Transverse colon (tissue), 4 donors: ENCODE measurements at places on chromosomes 6 and 20. TPM values are rescaled to one million over a fixed set of nuclear protein-coding genes. Genes with fewer than 3 reads are reported as not detected.
A peak's percentile ranks its signal among the peaks of the same experiment; 100 is the strongest.

- H3K36me3 ChIP-seq, result no peaks in the 10 kb centered on the region
- H3K4me1 ChIP-seq, result no peaks in the 10 kb centered on the region
- peak overlapping the region; percentile 65 for H3K27ac ChIP-seq
These were observed 18.8 kb downstream of the HLA-E start for GRCh38 chr6:30507849-30508827.

The PREP gene
- total RNA-seq, result 32.9 TPM

GRCh38 chr6:13830803-13831202, 16.4 kb upstream of the MCUR1 start:
- no peaks in the 10 kb centered on the region for H3K27me3 ChIP-seq
- no peak overlapping the region for H3K4me3 ChIP-seq
- H3K4me1 ChIP-seq, result no peaks in the 10 kb centered on the region
- no peak for DNase-seq
- no peaks in the 10 kb centered on the region for H3K36me3 ChIP-seq

DNA sequence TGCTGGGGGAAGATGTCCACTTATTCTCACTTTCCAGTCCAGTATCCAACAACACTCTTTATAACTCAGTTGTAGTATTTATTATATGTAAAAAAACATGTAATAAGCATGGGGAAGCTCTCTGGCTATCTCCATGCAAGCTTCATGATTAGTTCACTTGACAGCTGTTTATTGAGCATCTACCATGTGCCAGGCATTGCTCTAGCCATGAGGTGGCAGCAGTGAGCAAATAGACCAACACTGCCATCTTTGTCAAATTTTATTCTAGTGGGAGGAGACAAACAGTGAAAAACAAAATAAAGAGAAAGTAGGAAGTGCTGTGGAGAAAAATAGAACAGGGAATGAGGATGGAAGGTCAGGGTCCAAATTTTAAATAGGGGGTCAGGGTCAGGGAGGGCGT, 131.8 kb downstream of the CFAP61 start:
- no peak overlapping the region for H3K27ac ChIP-seq
- H3K27me3 ChIP-seq, result no peaks in the 10 kb centered on the region
- no peaks in the 10 kb centered on the region for H3K36me3 ChIP-seq
- no peaks in the 10 kb centered on the region for H3K4me1 ChIP-seq
- H3K4me3 ChIP-seq, result no peak overlapping the region
- DNase-seq, result no peak

The TXLNB gene
- total RNA-seq, result not detected

DNA sequence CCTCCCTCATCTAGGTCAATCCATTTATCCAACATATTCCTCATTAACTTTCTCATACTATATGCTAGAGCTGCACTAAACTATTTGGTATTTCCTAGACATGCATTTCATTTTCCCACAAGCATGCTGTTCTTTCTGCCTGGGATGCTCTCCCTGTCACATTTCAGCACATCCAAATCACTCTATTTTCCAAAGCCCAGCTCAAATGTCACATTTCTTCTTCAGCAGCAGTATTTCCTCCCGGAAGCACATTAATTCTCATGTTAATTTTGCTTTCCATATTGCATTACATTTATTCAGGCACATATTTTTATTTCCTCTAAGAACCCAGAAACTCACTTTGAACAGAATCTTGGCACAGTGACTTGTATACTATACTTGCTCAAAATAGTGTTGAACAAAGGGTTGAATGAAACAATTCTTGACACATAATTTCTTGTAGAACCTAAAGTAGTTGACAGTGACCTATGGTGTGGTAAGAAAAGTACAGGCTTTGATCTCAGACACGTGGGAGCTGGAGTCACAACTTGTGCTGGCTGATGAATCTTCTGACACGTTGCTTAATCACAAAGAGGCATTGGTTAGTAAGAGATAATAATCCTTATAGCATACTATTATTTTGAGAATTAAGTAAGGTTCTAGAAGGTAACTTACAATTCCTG, 30.8 kb upstream of the CD2AP start:
- no peak overlapping the region for H3K4me3 ChIP-seq
- no peaks in the 10 kb centered on the region for H3K36me3 ChIP-seq
- H3K27me3 ChIP-seq, result no peaks in the 10 kb centered on the region
- H3K4me1 ChIP-seq, result no peaks in the 10 kb centered on the region
- no peak for DNase-seq

- no peaks in the 10 kb centered on the region for H3K27me3 ChIP-seq
- H3K27ac ChIP-seq, result peak overlapping the region; percentile 98
- peaks cover 25% of the 10 kb centered on the region for H3K4me1 ChIP-seq
- H3K4me3 ChIP-seq, result peak overlapping the region; percentile 50
These were observed 129.9 kb downstream of the HFE start for GRCh38 chr6:26216886-26217713.

DNA sequence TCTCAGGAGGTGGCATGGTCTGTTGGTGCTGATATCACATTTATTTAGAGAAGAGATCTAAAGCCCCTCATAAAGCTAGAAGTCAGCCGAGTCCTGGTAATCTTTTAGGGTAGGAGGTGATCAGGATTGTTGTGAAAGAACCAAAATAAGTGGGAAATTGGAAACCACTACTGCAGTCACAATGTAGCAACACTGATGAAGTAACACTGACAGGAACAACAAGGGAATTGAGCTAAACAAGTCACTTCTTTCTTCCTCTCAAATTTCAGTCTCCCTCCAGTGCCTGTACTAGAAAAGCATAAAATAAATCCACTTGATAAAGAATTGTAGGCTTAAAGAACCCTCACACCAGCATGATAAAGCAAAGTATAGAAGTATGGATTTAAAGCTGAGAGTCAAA, 1509.0 kb downstream of the GRIK2 start:
- H3K4me3 ChIP-seq, result no peak overlapping the region
- H3K36me3 ChIP-seq, result no peaks in the 10 kb centered on the region
- no peak overlapping the region for H3K27ac ChIP-seq
- H3K4me1 ChIP-seq, result no peaks in the 10 kb centered on the region

The GSTA3 gene
- total RNA-seq, result not detected

GRCh38 chr6:16163066-16163465, 34.2 kb downstream of the MYLIP start:
- H3K36me3 ChIP-seq, result no peaks in the 10 kb centered on the region
- no peak for DNase-seq
- H3K27me3 ChIP-seq, result no peaks in the 10 kb centered on the region
- no peak overlapping the region for H3K4me3 ChIP-seq
- H3K4me1 ChIP-seq, result no peaks in the 10 kb centered on the region

DNA sequence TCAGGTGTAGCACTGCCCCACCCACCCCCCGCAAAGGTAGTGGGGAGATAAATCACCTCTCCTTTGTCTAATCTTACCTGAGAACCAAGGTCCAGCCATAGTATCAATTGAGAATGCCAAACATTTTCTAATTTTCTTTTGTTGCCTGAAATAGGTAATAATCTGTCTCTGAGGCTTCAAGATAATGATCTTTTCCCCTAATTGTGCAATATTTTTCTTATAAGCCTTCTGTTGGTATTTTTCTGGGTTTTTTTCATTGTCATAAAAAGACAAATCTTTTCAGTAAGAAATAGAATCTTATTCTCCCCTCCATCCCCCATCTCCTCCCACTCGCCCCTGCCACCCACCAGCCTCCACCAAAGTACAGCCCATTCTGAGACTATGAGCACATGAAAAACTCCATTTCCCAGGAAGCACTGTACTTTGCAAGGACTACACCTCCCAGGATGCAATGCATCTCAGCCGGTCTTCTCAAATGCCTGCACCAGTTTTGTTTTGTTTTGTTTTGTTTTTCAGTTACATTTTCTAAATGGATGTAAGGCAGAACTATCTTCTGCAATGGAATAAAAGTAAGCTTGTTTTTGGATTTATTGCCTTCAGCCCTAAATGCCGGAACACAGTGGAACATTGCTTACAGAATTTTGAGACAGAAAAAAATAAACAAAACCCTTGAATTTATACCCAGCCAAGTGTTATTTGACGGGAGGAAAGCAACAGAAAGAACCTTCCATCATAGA, 268.0 kb downstream of the TFAP2A start:
- H3K4me1 ChIP-seq, result no peaks in the 10 kb centered on the region
- H3K4me3 ChIP-seq, result no peak overlapping the region
- no peaks in the 10 kb centered on the region for H3K27me3 ChIP-seq
- DNase-seq, result no peak
- H3K36me3 ChIP-seq, result no peaks in the 10 kb centered on the region
- no peak overlapping the region for H3K27ac ChIP-seq

DNA sequence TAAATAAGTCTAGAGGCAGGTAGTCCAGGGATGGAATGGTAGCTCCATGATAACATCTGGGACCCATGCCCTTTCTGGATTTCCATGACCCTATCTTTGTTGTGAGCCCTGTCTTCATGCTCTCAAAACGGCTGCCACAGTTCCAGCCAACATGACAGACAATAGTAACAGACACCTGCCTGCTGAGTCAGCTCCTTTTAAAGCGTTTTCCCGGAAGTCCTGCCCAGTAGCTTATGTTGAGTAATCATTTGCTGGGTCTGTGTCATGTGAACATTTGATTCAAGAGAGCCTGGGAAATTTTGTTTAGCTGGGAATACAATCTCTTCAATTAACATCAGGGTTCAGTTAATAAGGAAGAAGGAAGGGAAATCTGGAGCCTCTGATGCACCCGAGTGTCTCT, 262.2 kb upstream of the SULF2 start:
- no peak for DNase-seq
- H3K36me3 ChIP-seq, result no peaks in the 10 kb centered on the region
- no peak overlapping the region for H3K4me3 ChIP-seq

The HLA-DQA2 gene
- not detected for total RNA-seq
